Activated CD8-positive, alpha-beta memory T cell treated with anti-CD3 and anti-CD28 coated beads for 48 hours (primary cell): ENCODE measurements at places on chromosomes 5 and 9.

- no peak for DNase-seq
Observed at GRCh38 chr5:151056379-151057325, 24.2 kb downstream of the TNIP1 start.

DNA sequence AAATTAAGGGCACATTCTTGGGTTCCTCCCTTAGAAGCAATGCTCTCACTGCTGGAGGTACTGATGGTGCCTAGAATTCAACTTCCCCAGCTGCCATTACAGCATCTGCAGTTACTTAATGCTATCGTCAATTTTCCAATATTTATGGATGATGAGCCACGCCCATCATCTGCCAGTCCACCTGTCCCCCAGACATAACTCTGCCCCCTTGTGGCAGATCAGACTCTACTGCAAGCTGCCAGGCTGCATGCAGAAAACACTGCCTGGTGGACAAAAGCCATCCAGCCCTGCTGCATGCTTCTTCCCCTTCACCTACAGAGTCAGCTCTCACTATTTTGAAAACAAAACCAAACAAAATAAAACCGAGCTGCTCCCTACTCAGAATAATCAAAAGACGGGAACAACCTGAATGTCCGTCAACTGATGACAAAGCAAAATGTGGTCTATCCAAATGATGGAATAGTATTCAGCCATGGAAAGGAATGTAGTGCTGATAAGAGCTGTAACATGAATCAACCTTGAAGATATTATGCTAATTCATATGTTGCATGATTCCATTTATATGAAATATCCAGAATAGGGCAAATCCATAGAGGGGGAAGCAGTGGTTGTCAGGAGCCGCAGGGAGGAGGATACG lies 66.4 kb downstream of the RETREG1 start:
- peak; percentile 6 for DNase-seq

- no peak for DNase-seq
Observed at GRCh38 chr5:158283397-158283796, 424.5 kb upstream of the CLINT1 start.

DNA sequence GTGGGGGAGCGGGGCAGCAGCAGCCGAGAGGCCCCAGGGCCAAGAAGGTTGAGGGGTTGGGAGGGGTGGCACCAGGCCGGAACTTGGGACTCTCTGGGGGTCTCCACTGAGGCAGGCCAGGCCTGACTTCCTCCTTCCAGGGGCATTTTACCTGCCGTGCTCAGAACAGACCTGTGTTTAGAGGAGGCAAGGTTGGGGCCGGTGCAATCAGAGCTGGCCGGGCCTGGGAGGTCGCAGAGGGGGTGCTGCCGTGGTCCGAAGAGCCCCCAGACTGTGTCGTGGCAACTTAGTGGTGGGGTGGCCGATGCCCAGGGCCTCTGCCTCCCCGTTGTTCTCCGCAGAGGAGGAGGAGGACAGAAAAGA lies 21.8 kb downstream of the GLT6D1 start:
- DNase-seq: no peak

DNA sequence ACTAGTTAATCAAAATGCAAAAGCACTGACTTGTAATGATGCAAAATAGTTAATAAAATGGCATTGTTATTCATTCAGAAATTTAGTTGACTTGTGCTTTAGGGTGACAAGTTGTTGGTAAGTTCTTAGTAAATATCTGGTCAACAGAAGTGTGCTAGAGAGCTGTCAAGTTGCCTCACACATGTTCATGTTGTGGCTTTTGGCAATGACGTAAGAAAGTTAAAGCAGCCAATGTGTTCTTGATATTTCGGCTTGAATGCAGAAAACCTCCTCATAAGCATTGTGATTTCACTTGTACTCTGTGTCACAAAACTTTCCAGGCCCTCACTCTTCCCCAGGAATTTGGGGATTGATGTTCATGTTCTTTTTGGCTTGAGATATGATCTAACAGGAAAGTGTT lies 626.7 kb downstream of the PRR16 start:
- no peak for DNase-seq

DNA sequence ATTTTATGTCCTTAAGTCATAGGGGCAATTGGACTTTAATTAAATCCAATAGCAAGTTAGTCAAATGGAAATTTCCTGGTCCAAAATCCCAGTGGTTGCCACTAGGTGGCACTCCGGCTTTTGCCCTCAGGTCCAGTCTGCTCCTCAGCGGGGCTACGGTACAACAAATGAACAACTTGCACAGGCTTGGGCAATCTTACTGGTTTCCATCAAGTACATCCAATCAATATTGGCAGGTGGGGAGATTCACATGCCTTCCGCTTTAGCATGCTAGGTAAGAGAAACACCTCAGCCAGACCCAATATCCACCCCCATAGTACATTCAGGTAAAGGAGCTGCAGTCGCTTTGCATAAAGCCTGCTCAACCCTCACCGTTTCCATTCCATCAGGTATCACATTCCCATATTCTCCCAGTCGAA lies 6.3 kb upstream of the MXD3 start:
- no peak for DNase-seq

DNA sequence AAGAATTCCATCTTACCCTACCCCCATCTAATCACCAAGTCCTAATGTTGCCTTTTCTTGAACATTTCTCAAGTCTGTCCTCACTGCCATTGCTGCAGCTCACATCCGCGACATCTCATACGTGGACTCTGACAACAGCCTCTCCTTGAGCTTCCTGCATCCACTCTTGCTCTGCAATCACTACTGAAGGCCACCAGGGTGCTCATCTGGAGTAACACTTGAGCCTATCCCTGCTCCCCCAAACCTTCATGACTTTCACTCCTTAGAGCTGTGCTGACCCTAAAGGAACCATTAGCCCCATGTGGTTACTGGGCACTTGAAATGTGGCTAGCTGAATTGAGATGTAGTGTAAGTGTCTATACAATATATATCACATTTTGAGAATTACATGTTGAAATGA lies 46.4 kb upstream of the CTXN3 start:
- no peak for DNase-seq

DNA sequence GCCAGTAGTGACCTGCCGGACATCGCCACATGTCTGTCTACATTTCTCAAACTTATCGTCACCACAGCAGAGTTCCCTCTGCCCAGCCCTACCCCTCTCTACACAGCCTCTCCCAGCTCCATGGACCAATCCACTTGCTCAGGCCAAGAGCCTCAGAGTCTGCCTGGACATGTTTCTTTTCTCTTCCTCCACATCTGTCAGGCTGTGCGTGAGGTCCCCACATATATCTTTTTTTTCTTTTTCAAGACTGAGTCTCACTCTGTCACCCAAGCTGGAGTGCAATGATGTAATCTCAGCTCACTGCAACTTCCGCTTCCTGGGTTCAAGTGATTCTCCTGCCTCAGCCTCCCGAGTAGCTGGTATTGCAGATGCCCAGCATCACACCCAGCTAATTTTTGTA lies 62.7 kb upstream of the GGTA1 start:
- no peak for DNase-seq

- DNase-seq: no peak
Observed at GRCh38 chr5:170411100-170411499, 21.9 kb upstream of the KCNMB1 start.

- no peak for DNase-seq
Observed at GRCh38 chr9:124724415-124725067, 46.6 kb downstream of the NR6A1 start.

- no peak for DNase-seq
Observed at GRCh38 chr9:3447143-3447542, 78.7 kb downstream of the RFX3 start.

- DNase-seq: no peak
Observed at GRCh38 chr9:18504707-18505106, 30.8 kb downstream of the ADAMTSL1 start.

DNA sequence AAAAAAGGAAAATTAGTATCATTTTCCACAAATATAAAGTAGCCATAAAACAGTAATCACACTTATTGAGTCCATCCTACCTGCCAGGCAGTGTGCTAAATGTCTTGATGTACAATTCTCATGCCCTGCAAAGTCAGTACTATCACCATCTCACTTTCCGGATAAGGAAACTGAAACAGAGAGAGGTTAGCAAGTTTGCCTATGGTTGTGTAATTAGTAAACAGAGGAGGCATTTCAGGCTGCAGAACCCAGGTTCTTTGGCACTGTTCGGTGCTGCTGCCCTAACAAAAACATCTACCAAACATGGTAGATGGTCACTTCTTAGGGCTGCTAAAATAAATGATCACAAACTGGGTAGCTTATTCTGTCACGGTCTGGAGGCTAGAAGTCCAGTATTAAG lies 22.6 kb downstream of the PLAC8L1 start:
- DNase-seq: no peak

DNA sequence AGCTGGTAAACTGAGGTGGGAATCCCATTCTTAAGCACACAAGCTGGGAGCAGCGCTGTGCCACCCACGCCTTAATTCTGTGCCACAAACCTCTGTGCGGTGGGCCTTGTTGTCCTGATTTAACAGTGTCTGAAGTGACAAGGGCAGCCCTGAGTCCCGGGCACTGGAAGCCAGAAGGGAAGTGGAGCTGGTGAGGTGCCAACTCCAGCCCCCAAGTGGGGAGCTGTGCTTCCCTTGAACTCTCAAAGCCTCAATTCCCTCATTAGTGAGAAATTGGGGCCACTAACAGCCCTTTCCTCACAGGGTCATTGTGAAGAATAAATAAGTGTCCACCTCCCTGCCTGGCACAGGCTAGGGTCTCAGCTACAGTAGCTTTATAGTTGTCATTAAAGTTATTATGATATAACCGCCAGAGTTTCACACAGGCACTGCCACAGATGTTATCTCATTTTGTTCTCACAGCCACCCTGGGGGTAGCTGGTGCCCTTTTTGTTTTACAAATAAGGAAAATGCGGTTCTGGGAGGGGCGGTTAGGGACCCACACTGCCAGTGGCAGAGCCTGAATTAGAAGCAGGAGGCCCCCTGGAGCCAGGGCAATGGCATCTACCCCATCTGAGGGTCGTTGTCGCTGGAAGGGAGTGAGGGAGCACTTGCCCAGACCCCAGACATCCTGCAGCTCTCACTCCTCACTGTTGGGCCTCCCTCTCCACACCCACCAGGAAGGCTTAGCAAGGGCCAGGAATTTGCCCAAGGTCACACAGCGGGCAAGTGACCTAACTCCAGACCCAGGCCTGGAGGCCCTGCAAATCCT lies 2.1 kb upstream of the TLX3 start:
- DNase-seq: no peak

- DNase-seq: no peak
Observed at GRCh38 chr9:107600060-107600573, 110.5 kb upstream of the KLF4 start.

DNA sequence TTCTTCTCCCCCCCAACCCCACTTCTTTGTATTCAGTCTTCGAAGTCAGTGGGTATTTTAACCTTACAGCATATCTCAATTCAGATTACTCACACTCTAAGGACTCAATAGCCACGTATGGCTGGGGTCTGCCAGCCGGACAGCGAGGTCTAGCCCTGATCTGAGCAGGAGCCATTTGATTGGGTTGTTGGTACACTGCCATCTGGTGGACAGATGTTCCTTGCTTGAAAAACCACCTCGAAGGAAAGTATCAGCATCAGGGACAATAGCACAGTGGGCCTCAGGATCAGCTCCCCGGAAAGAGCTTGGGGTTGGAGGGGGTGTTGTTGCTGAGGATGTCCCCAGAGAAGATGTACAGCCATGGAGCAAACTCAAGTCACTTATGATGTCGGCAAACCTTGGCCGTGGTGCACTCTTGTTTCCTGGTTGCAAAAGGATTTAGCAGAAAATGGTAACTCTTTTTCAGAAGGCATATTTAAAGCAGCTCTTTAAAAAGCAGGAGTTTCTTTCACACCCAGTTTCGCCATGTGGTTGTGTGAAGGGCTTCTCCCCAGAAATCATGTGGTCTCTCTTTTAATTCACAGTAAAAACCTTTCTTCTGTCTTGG lies 31.7 kb upstream of the KCNMB1 start:
- DNase-seq: no peak

GRCh38 chr5:6108540-6108848 lies 269.9 kb downstream of the MED10 start:
- DNase-seq: no peak

- DNase-seq: no peak
Observed at GRCh38 chr5:158832731-158833130, 267.0 kb downstream of the EBF1 start.

- DNase-seq: no peak
Observed at GRCh38 chr9:137217276-137218211, 4.5 kb downstream of the RNF208 start.

DNA sequence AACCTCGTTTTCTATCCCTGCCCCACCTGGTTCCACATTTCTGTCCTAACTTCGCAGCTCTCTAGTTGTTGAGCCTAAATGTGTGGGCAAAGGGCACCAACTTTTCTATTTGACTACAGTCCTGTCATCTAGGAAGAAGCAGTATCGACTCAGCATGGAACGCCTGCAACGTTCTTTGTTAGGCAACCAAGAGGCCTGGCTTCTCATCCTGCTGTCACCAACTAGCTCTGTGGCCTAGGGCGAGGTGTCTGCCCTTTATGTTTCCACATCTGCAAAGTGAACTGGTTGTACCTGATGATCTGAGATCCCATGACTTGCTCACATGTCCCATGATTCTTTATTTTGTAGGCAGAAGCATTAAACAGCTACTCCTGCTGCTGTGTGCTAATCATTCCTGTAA lies 248.9 kb downstream of the ADAMTSL1 start:
- DNase-seq: no peak

GRCh38 chr5:28355831-28356230 lies 1317.4 kb upstream of the CDH9 start:
- no peak for DNase-seq

- DNase-seq: no peak
Observed at GRCh38 chr5:175896301-175897040, 25.1 kb downstream of the CPLX2 start.

DNA sequence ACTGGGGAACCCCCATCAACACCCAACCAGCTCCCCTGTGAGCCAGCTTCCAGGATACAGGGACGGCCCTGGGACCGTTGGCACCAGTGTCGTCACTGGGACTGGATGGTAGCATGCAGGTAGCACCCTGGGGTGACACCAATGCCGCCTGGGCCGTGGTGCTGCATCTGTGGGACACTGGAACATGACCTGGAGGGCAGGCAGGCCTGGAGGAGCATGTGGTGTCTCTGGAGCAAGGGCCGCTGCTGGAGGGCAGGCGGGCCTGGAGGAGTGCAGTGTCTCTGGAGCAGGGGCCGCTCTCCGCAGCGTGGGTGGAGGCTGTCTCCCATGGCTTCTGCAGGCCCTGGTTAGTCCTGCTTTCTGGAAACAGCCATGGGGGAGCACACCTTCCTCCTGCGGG lies 13.1 kb downstream of the LPCAT1 start:
- DNase-seq: no peak

DNA sequence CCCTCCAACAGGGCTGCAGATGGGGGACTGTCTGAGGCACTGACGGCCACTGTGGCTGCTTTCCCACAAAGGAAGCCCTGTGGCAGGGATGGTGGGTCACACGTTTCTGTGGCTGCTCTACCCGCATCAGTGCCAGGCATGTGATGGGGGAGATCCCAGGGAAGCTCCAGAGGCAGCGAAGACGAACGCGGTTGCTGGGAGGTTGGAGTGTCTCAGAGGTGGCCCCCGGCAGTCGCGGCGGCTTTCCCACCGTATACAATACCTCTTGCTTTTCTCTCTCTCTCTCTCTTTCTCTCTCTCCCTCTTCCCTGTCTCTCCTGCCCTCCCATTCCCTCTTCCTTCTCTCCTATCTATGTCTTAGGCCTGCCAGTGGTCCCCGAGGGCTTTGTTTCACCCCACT lies 56.7 kb downstream of the CYFIP2 start:
- DNase-seq: no peak
